ENCODE measurements at places on chromosomes 13 and 19.

- no peak for DNase-seq
Measured at GRCh38 chr19:35110974-35111373, 4.6 kb upstream of the FXYD3 start.

DNA sequence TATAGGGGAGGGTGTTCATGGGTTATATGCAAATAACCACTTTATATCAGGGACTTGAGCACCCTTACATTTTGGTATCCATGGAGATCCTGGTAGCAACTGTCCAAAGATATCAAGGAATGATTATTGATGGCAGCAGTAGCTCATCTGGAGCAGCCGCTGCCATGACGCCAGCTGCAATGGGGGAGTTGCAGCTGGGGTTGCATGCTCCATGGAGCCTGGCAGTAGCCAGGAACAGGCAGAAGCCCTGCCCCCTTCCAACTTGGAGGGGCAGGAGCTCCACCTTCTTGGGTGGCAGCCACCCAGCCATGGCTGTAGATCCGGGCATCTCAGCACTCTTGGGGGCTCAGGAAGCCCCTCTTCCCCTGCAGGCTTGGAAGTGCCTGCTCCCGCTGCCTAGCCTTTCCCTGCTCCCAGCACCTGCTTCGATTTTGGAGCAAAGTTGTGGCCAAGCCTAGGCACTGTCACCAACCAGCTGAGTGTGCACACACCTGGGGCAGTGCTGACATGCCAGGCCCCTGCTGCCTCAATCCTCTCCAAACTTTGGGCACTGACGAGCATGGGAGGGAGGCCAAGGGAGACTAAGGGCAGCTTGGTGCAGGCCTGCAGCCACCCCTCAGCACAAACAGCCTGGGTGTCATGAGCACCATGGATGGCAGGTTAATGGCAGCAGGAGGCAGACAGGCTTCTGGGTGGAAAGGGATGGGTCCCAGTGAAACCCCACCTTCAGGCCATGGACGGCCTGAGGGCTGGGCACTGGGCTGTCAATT lies 235.6 kb upstream of the CSNK1A1L start:
- DNase-seq, result no peak

DNA sequence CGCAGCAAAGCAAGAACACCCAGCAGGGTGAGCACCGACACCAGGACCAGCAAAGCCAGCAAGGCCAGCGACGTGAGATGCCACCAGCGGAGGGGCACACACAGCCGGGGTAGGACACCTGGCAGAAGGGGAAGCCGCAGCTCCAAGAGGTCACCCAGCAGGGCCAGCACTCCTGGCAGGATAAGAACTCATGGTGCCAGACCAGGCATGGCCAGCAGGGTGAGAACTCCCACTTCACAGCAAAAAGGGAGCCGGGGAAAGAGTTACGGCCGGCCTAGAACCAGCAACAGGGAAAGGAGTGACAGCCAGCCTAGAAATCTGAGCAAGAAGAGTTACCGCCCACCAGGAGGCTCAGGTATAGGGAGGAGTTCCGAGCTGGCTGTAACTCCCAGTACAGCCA lies 486 bp downstream of the SRRM5 start:
- DNase-seq, result no peak

DNA sequence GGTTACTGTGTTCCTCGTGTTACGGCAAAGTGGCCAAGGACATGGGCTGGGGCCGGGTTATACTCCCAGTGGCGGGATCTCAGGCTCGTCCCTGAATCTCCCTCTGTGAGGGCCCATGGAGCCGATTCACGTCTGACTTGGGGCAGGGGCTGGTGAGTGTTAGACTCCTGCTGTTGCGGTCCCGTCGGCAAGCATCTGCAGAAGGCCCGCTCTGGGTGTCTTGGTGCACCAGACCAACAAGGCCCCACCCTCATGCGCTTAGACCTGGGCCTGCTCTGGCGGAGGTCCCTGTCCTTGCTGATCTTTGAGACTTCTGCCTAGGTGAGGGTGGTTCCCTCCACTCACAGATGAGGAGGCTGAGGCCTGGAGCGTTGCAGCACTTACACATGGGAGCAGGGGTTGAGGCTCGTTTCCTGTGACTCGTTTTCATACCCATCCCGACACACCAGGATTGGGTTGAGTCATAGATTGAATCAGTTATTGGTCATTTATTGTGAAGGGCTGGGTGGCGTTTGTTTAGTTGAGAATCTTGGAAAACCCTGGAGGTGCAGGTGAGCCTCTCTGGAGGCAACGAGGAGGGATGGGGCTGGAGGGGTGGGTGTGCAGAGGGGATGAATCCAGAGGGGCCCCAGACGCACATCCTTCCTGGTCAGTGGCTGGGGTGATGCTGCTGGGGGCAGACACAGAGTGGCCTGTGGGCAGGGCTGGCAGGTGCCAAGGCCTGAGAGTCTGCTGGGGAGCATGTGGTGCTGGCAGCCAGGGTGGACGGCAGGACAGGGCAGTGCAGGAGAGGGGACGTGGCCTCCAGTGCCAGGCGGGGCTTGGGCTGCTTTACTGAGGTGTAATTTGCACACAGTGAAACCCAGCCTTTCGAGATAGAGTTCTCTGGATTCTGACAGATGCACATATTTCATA lies 4.6 kb downstream of the EPN1 start:
- no peak for DNase-seq

DNA sequence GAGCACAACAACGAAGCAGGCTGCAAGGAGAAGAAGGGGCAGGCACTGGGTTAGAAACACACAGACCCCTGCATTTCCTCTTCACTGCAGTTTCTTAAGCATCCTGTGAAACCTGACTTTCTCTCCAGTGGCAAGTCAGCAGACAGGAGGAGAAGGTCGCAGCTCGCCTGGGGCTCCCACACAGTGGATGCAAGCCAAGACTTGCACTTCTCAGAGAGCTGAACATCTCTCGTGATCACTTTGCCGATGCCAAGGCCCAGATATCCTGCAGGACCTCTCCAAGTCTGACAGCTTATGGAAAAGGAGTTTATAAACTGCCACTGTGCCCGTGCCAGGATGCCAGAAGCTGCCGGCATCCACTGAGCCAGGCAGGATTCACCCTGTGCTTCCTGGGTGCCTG lies 18.4 kb downstream of the TMEM272 start:
- no peak for DNase-seq

- no peak for DNase-seq
Measured at GRCh38 chr19:50000038-50000840, 24.9 kb downstream of the VRK3 start.

DNA sequence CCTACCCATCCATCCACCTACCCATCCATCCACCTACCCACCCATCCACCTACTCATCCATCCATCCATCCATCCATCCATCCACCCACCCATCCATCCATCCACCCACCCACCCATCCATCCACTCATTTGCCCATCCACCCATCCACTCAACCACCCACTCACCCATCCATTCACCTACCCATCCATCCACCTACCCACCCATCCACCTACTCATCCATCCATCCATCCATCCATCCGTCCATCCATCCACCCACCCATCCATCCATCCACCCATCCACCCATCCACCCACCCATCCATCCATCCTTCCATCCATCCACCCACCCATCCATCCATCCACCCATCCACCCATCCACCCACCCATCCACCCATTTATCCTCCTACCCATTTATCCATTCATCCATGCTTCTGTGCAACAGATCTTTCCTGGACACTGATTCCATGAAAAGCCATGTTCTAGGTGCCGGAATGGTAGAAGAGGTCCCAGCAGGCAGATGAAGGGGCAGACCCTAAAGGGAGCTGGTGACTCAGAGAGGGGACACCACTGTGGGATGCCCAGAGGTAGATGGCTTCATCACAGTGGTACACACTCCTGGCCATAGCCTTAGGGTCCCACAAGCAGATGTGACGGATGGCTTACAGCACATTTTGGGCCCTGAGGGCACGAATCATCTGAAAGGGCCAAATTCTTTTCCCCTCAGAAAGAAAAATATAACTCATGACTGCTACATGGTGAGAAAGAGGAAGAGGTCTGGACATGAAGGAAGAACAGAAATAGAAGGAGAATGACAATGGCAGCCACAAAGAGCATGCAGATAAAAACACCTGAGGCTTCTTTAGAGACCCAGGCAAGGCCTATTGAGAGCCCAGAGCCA lies 76.0 kb downstream of the KCTD15 start:
- no peak for DNase-seq

DNA sequence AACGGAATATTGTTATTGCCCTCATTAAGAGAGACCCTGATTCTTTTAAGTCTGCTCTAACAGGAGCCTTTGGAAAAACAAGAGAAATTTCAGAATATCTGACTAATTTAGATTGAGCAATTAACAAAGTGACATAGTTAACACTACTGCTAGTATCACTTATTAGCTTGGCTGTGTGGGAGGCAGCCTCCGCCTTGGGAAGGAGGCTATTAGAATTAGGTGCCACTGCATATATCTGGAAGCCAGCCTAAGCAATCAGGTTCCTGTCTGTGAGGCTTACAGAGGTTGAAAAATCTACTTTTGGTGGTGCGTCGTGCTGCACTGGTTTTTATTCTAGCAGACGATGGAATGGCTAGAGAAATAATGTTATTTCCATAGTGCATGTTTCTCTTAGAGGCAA lies 227.2 kb downstream of the OLFM4 start:
- no peak for DNase-seq

- no peak for DNase-seq
Measured at GRCh38 chr19:34757441-34757840, 15.6 kb downstream of the ZNF599 start.

DNA sequence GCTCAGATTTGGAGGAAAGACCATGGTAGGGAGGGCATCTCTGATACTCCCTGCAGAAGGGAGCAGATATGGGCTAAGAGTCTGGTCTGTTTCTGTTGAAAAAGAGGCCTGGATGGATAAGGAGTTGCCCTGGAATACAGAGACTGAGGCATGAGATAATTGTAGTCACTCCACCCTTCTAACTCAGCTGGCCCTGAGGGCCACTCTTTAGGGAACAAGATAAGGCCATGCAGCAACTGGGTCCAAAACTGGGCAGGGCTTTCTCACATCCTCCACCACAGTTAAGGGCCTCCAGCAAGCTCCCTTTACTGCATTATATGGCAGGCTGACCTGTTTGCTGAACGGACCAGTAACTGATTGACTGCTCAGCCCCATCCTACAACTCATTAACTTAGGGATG lies 1.3 kb downstream of the ZNF749 start:
- no peak for DNase-seq

- DNase-seq, result peak; percentile 99
Measured at GRCh38 chr13:75544681-75545330, 4.8 kb upstream of the UCHL3 start.

DNA sequence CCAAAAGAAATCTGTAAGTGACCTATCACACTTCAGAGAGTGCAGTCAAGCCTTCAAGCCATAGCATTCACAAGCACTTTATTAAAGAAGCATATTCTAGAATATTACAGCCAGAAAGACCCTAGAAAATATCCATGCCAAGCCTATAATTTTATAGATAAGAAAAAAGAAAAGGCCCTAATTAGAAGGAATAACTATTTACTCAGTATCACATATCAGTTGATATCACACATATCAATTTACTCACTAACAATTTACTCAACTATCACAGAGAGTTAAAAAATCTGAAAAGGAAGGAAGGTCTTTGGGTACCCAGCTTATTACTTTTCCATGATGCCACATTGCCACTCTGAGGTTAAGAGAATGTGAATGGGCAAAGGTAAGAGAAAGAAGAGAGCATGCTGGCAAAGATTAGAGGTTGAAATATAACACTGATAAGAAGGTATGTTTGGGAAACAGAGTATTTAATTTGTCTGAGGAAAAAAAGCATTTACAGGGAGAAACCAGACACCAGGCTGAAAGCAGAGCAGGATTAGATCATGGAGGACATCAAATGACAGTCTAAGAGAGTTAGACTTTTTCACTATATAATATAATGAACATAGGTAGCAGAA lies 186.2 kb downstream of the VWA8 start:
- DNase-seq, result no peak

DNA sequence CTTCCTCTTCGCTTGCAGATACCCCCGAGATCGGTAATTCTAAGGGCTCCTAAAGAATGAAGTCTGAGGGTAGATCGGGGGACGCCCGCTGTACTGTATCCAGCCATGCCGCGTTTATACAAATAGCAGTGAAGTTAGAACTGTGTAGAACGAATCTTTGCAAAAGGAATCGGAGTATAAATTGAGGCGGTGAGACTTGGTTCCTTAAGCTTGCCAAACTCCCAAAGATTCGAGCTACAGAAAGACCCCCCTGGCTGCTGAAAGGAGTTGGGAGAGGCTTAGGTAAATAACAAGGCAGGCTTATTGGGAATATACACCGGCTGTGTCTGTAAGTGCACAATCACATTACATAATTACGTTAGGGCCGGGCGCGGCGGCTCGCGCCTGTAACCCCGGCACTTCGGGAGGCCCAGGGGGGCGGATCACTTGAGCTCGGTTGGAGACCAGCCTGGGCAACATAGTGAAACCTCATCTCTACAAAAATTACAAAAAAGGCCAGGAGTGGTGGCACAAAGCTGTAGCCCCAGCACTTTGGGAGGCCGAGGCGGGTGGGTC lies 12.2 kb downstream of the TMEM160 start:
- DNase-seq, result no peak

GRCh38 chr19:2555422-2556220 lies 79.7 kb downstream of the GADD45B start:
- DNase-seq, result no peak

- DNase-seq, result no peak
Measured at GRCh38 chr13:25131881-25132420, 36.0 kb downstream of the PABPC3 start.

DNA sequence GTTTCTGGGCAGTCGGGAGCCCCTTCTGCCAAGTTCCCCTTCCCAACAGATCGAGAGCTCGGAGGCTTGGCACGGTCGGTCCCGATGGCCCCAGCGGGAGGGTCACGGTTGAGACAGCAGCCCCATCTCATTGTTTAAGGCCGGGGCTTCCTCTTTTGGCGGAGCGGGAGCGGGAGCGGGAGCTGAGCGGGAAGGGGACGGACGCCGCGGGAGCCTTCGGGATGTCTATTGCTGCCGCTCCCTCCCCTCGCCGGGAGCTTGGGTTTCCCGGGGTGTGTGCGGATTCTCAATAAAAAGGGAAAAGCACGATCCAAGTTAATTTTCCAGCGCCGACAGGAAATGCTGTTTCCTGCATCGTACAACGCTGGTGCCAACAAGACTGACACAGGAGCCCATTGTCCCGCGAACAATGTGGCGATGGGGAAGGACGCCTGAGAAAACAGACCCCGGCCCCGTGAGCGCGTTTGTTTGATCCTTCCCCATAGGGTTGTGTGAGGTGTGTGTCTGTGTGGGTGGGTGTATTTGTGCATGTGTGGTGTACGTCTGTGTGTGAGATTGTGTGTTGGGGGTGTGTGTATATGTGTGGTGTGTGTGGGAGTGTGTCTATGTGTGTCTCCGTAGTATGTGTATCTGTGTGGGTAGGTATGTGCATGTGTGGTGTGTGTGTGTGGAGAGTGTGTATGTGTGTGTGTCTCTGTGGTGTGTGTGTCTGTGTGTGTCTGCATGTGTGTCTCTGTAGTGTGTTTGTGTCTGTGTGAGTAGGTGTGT lies 36.3 kb upstream of the FLT1 start:
- no peak for DNase-seq

DNA sequence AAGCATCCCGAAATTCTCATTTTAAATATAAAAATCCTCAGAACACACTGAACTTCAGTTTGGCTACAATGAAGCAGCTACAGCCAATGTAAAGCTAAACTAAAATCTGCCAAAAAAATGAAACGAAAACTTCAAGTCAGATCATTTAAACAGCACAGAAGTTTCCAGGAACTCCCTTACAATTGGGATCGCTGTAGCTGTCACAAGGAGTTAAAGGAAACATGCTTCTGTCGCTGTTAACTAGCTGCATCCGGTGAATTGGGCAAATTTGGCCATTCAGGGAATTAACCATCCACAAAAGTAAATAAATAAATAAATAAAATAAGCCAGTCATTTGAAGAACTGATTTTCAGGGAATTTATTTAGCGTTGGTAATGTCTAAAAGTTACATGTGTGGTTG lies 77.0 kb upstream of the PEG3 start:
- DNase-seq, result no peak

- DNase-seq, result peak; percentile 12
Measured at GRCh38 chr13:39051157-39051556, 12.9 kb downstream of the NHLRC3 start.
